ENCODE measurements at places on chromosomes 7 and 10. TPM values are rescaled to one million over a fixed set of nuclear protein-coding genes. Genes with fewer than 3 reads are reported as not detected.

GRCh38 chr10:7667262-7668141 lies 736 bp upstream of the ITIH5 start:
- no peak for DNase-seq

- DNase-seq, result no peak
These were observed 70.7 kb upstream of the ADO start for GRCh38 chr10:62733654-62734293.

DNA sequence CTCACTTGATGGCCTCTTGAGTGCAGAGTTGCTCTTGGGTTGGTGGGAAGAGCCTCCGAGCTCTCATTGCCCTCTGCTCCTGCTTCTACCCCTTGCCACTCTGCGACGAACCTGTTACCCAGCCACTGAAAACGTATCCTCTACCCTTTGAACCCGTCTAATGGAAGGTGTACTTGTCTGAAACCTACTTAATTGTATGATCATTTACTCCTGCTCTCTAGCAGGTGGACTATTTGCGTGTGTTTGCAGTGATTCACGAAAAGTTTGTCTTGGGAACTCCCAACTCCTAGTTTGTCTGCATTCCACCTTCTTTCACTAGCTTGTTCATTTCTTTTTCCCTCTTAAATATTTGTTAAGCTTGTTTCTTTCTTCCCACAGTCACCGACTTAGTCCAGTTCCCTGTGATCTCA lies 503 bp downstream of the CROT start:
- no peak for DNase-seq

- no peak for DNase-seq
These were observed 134.0 kb downstream of the GRID1 start for GRCh38 chr10:86232644-86233043.

- DNase-seq, result no peak
These were observed 175.4 kb downstream of the ARID5B start for GRCh38 chr10:62076891-62077290.

- no peak for DNase-seq
These were observed 74.4 kb downstream of the CYTH3 start for GRCh38 chr7:6197801-6198551.

DNA sequence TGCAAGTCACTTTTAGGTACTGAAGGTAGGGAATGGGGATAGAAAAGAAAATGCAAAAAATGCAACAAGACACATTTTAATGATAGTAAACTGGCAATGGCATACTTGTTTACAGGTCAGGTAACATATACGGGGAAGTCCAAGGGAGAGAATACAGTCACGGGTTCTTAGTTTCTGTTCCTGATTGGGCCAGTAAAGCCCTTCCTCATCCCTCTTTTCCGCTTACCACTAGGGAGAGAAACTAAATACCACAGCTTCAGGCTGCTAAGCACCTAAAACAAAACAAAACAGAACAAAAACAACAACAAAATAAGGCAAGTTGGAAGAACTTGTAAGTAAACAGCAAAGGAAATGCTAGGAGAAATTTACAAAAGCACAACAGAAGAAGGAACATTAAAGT lies 65.2 kb upstream of the OGDHL start:
- DNase-seq, result no peak

GRCh38 chr10:5536486-5537081 lies 11.8 kb downstream of the CALML3 start:
- no peak for DNase-seq

DNA sequence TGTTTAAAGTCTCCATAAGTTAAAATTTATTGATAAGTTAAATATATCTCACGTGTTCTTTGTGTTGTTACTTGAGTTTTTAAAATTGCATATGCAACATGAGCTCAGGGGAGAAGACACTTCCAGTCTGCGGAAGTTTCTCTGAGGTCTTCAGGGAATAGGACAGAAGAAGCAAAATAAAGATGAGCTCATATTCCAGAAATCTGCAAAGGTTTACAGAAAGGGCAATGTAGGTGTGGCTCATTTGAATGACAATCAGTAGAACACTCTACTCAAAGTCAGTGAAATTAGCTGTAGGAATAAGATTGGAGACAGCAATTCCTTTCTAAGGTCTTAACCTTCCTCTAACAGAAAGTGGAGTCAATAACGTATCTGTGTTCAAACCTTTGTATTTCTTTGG lies 53.7 kb downstream of the CACNA2D1 start:
- DNase-seq, result no peak

GRCh38 chr10:87842220-87842641 lies 21.1 kb downstream of the KLLN start:
- DNase-seq, result no peak

DNA sequence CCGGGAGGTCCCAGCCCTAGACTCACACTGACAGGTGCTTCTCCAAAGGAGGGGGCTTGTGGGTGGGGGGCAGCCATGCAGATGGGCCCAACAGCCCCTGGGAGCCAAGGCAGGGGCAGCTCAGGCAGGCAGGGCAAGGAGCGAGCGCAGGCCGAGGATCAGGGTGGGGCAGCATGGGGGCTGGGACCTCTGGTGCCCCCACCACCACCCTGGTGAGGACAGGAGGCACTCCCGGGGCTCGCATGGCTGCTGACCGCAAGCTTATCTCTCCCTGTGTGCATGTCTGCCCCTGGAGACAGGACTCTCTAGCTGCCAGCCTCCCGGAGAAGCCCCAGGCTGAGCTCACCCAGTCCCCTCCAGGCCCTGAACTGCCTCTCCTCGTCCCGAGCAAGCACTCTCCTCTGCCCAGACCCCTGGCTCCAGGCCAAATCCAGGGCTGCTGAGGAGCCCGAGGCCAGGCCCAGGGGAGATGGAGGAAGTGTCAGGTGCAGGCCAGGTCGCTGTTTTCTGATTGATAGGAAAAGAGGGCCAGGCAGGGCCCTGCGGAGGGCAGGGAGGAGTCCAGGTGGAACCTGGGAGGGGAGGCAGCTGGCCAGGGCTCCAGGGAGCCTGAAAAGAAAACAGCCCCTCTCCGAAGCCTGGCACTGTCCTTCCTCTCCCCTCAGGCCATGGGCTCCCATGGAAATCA lies 39.0 kb downstream of the PDGFA start:
- DNase-seq, result no peak

- DNase-seq, result no peak
These were observed 10.1 kb upstream of the DMBT1 start for GRCh38 chr10:122550427-122550826.

DNA sequence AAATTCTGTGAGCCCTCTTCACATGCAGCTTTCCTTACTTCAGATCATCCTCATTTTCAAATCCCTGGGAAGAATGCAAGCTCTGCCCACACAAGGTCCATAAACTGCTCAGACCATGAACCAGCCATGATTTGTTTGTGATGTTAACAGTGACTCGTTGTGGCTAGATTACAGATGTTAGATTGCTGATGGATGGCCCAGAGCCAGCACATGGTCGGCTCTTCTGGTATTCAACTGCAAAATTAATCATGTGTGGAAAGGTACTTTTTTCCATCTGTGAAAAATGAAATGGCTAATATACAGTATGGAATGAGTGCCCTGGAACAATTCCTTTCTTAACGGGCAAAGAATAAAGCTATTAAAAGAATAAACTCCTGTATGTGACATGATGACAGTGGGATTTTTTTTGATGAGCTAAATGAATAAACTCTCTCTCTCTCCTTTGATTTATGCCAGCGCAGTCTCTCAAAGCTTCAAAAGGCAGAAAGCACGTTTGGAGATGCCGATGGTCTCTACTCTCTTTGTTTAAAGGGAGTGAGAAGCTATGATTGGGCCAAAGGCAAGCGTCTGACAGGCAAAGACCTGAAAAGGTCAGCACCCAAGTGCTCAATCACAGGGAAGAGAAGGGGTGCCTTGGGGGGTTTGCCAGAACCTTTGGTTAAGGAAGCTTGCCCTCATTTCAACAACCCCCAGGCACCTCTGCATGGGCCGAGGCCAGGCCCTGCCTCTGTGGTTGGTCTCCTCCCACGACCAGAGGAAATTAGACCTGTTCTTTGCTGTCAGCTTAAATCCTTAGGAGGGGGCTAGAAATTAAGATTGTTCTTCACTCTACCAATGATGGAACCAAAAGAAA lies 444.0 kb upstream of the NFE2L3 start:
- no peak for DNase-seq

- DNase-seq, result no peak
These were observed 26.8 kb upstream of the ZNF746 start for GRCh38 chr7:149524394-149524793.

GRCh38 chr7:149228831-149229471 lies 10.5 kb upstream of the ZNF212 start:
- DNase-seq, result no peak

Gene GRM8
- total RNA-seq, result not detected

Gene VIPR2
- 3.8 TPM for total RNA-seq

Gene CYP3A7
- 0.82 TPM for total RNA-seq

Gene SFRP4
- 5.0 TPM for total RNA-seq

Gene AGAP5
- total RNA-seq, result 1.9 TPM

Gene PVRIG
- total RNA-seq, result 0.43 TPM

Gene ZNF783
- 5.1 TPM for total RNA-seq

Gene MKX
- total RNA-seq, result 0.63 TPM

Gene LIPJ
- 0.08 TPM for total RNA-seq

Gene SPACDR
- total RNA-seq, result not detected

Gene STX1A
- total RNA-seq, result 2.6 TPM

Gene IPMK
- 1.8 TPM for total RNA-seq

Gene EEPD1
- total RNA-seq, result 6.8 TPM
